ENCODE measurements at places on chromosomes 2 and 18. TPM values are rescaled to one million over a fixed set of nuclear protein-coding genes. Genes with fewer than 3 reads are reported as not detected.

Gene ATP8B1
- 0.20 TPM for polyA plus RNA-seq

Gene SCYGR7
- polyA plus RNA-seq: not detected

Gene FLACC1
- polyA plus RNA-seq: 2.5 TPM

Gene FN1
- polyA plus RNA-seq: 0.89 TPM

- no peak for DNase-seq
These were observed 246.9 kb upstream of the SLC39A10 start for GRCh38 chr2:195410074-195410671.

DNA sequence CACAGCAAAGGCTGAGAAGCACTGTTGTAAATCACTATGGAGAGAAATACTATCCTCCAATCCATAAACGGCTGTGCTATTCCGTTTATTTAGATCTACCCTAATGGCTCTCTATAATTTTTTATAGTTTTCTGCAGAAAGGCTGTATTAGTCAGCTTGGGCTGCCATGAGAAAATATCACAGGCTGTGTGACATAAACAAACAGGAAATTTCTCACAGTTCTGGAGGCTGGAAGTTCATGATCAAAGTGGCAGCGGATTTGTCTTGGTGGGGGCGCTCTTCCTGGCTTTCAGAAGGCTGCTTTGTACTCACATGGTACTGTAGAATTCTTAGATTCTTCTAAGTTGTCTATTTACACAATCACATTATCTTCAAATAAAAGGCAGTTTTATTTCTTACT, 44.1 kb downstream of the C1D start:
- DNase-seq: no peak

DNA sequence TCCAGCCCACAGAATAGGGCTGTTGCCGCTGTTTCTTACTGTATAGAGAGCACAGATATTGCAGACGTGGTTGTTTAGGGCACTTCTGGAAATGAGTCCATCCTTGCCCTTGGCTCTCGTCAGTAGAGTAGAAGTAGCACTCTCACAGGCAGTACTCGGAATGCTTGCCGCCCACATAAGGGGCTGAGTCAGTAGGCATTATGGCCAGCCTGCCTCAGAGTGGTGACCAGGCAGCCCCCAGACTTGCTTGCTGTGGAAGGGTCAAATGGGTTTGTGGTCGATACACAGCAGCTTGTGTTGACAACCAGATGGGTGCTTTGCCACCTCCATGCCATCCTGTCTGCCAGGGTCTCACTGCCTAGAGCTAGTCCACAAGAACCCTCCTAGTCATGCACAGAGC, 38.7 kb downstream of the PLEKHB2 start:
- DNase-seq: no peak

DNA sequence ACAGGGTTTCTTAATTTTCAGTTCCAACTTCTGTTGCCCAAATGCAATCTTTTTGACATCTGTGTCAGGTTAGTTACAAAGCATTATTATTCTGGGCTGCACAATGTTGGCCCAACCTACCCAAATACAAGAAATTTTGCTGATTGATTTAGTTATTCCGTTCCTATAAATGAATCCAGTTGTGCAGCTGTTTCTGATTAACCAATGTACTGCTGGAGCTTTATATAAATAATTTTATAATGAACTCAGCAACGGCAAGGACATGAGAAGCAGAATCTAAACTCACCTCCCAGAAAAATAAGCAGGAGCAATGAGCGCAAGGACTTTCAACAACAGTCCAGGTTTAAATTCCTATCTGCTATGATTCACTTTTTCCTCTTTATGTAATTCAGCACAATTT, 76.3 kb upstream of the WIPF1 start:
- no peak for DNase-seq

- DNase-seq: no peak
These were observed 521 bp upstream of the PROM2 start for GRCh38 chr2:95273566-95274290.

GRCh38 chr2:109013051-109013450, 24.0 kb upstream of the EDAR start:
- no peak for DNase-seq

- no peak for DNase-seq
These were observed 145.5 kb upstream of the CTAGE1 start for GRCh38 chr18:22563164-22563583.

- no peak for DNase-seq
These were observed 227.3 kb upstream of the CCDC68 start for GRCh38 chr18:55186588-55186987.

- DNase-seq: no peak
These were observed 221.1 kb downstream of the RDH14 start for GRCh38 chr2:18339326-18339725.
